ENCODE measurements at places on chromosomes 3 and 15. TPM values are rescaled to one million over a fixed set of nuclear protein-coding genes. Genes with fewer than 3 reads are reported as not detected.

Gene LYZL4
- total RNA-seq, result not detected

Gene SPSB4
- 4.9 TPM for total RNA-seq

Gene CHP1
- 104 TPM for total RNA-seq

Gene MAPKAPK3
- 266 TPM for total RNA-seq

Gene CAND2
- total RNA-seq, result 62.6 TPM

Gene LMAN1L
- total RNA-seq, result 7.9 TPM

Gene SIDT1
- total RNA-seq, result 0.89 TPM

Gene BFSP2
- total RNA-seq, result not detected

Gene C3orf62
- total RNA-seq, result 2.9 TPM

Gene ASTE1
- 3.2 TPM for total RNA-seq

Gene GOLGA6A
- total RNA-seq, result not detected

Gene ZNF770
- total RNA-seq, result 31.6 TPM

Gene CAV3
- total RNA-seq, result 24.8 TPM

Gene GOLGA8Q
- 1.1 TPM for total RNA-seq

All from cardiac septum (tissue), 1 donor.